ENCODE measurements at places on chromosomes 4 and X.

DNA sequence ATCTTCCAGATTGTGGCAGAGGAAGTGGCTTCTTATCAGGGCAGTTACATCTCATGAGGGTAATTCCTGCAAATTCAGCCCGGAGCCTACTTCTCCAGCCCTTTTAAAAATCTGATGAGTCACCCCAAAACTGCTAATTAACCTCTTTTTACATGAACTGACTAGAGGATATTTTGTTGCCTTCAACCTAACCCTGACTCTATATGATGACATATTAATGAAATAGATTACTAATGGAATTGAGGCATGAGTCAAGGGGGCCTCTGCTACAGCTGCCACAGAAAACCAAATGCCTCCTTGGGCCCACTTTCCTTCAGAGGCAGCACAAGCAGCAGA is 72.5 kb downstream of the QRFPR start:
- no peak for DNase-seq

DNA sequence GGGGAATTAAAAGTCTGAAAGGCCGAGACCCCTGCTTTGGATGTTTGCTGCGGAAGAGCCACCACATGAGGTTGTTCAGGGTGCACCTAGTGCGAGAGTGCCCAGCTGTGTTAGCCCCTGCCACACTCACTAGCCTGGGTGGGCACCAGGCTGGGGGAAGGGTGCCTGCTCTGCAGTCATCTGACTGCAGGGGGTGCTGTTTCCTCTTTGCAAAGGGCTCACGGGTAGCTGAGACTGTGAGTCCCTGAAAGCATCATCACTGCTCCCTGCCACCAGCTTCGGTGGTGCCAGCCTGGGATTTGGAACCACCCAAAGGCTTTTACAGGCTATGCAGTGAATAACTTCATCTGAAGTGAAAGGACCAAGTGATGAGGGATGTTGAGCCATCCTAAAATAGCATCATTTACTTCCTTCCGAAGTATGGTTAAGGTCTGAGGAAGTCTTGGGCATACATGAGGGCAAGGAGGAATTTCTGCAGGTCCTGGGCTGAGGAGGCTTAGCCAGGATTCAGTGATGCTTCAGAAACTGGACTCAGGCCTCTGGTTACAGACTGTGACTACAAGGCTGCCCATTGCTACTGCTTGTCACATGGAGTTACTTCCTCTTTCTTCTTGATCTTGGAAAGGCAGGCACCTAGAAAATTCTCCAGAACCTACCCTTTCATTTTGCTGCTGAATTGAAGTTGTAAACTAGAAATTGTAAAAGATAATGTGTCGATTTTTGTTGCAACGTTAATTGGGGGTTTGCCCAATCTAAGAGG is 293.2 kb upstream of the PRPS2 start:
- no peak for DNase-seq

GRCh38 chr4:88729146-88729760 is 31.6 kb upstream of the NAP1L5 start:
- DNase-seq: peak; percentile 20

GRCh38 chr4:109665783-109666485 is 37.3 kb downstream of the CASP6 start:
- no peak for DNase-seq

- no peak for DNase-seq
Measured at GRCh38 chr4:152462695-152463094, 73.2 kb downstream of the FBXW7 start.

Data from pulmonary artery endothelial cell (primary cell).